DMS153 (cell line): ENCODE measurements at places on chromosomes 5 and 9.

DNA sequence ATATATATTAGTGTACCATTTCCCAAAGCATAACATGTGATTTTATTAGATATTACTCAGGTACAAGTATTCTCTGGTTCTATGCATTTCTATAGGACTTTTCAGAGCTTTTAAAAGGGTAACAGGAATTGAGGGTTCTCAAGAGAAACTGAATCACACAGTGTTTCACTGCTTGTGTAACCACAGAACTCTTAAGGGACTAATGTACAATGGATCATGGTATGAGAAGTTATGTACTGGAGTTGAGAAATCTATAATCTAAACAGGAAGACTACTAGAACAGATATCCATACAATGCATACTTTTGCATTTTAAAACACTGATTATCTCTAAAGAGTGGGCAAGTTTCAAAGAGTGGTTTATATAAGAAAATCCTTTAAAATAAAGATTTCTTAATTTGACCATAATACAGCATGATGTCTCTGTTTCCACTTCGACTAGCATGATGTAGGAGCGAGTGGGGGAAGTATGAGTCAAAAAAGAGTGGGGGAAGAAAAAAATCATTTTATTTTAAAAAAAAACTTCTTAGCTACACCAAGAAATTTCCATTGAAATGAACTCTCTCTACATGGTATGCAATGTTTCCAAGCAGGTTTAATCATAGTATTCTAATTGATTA, 183.5 kb downstream of the RFX3 start:
- no peak for DNase-seq

DNA sequence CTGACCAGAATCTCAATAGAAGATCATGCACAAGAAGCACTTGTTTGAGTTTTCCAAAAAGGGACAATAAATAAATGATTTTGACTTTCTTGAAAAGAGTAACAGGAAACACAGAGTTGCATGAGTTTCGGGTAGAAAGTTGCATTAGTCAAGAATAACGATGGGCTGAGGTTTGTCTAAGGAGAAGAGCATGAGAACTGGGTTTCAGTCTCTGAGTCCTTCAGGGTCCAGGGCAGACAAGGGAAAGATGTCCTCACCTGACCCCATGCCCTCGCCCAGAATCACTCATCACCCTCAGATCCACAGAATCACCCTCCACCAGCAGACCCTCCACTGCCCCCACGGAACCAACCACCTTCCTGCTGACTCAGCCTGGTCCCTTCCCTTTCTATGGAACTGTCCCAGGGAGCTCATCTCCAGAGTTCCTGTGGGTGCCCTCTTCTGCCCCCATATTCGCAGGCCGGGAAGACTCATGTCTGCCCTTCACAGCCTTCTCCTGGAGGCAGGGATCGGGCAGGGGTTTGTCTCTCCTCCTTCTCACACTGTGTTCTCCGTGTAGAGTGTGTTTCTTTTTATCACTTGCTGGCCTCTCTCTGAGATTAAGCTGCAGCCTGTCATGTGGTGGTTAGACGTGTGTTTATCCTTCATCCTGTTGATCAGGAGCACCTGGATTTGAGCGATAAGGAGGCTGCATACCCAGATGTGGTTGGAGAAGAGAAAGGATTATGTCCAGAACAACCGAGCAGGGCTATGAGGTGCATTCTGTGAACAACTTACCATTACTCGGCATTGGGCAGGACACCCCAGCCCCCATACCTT, 442.6 kb downstream of the MAT2B start:
- no peak for DNase-seq

DNA sequence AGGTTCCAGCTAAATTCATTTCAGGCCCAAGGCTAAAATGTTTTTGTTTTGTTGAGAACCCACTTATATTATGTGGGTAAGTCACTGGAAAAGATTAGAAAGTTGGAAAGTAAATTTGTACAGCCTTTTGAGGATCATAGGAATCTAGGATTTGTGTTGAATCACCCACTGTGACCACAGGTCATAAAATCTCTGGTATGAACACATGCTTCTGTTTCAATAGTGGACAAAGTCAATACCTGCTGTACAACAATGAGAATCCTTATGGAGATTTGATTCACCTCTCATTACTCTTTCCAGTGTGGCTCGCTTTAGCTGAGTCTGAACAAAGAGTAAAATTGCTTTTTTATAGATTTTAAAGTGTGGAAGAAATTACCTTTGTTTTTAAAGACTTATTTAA, 369.5 kb downstream of the TMEM167A start:
- DNase-seq, result no peak

GRCh38 chr5:150214289-150214688, 24.4 kb downstream of the SLC6A7 start:
- no peak for DNase-seq

DNA sequence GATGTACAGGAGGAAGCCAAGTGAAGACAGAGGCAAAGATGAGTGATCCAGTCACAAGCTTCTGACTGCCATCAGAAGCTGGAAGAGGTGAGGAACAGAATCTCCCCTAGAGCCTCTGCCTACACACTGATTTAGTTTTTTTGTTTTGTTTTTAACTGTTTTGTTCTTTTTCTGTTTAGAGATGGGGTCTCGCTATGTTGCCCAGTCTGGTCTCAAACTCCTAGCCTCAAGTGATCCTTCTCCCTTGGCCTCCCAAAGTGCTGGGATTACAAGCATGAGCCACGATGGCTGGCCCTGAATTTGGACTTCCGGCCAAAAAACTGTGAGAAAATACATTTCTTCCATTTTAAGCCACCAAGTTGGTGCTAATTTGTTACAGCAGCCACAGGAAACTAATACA, 204.7 kb upstream of the ZNF608 start:
- no peak for DNase-seq

- peak; percentile 74 for DNase-seq
Observed at GRCh38 chr9:14271093-14271673, 42.8 kb downstream of the NFIB start.

DNA sequence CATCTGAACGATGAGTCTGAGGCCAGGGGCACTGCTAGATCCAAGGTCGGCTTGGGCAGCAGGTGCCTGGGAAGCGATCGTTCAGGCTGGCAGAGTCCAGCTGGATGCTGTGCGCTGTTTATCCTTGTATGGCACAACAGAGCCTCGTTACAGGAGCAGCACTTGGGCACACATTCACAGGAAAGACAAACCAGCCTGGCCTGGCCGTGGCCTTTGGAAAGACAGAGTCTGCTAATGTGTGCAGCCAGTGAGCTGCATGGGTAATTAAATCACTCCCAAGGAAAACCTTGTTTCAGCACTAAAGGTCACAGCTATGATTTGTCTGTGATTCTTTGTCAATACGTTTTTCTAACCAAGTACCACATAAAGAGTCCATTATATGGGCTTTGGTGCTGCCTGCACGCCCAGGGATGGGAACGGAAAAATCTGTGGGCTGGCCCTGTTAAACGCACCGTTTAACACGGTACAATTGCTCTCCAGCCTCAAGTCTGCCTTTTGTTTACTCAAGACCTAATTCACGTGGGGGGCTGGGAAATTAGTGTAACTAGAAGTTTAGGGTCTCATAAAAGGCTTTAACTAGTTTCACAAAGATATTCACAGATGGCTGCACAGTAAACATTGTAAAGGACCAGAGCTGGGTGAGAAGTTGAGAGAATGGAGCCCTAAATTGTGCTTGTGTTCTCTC, 509.3 kb downstream of the KDM4C start:
- peak; percentile 71 for DNase-seq

DNA sequence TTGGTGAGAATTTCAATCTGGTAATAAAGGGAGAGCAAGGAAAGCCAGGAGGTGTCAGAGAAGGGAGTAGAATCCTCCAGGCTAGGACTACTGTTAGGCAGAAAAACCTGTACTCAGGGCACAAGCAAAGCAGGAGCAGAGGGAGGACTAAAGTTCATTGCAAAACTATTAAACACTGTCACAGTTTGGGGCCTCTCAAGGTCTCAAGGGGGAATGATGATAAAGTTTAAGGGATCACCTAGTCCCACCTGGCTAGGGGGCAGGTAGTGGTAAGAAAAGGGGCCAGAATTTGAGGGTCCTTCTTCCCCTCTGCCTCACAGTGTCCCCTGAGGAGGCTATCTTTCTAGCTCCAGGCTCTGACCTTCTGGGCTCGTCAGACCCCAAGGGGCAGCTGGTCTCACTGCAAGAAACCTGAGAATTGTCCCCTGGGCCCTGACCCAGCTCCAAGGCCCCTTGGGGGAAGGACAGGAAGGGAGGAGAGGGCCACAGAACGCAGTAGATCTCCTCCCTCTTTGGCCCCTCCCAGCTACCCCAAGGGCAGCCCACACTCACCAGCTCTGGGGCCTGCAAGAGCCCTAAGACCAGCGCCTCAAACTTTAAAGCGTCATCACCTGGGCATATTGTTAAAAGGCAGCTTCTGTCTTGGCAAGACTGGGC, 974 bp downstream of the CCDC69 start:
- no peak for DNase-seq

- DNase-seq, result no peak
Observed at GRCh38 chr5:137147346-137147745, 351.8 kb downstream of the SPOCK1 start.

DNA sequence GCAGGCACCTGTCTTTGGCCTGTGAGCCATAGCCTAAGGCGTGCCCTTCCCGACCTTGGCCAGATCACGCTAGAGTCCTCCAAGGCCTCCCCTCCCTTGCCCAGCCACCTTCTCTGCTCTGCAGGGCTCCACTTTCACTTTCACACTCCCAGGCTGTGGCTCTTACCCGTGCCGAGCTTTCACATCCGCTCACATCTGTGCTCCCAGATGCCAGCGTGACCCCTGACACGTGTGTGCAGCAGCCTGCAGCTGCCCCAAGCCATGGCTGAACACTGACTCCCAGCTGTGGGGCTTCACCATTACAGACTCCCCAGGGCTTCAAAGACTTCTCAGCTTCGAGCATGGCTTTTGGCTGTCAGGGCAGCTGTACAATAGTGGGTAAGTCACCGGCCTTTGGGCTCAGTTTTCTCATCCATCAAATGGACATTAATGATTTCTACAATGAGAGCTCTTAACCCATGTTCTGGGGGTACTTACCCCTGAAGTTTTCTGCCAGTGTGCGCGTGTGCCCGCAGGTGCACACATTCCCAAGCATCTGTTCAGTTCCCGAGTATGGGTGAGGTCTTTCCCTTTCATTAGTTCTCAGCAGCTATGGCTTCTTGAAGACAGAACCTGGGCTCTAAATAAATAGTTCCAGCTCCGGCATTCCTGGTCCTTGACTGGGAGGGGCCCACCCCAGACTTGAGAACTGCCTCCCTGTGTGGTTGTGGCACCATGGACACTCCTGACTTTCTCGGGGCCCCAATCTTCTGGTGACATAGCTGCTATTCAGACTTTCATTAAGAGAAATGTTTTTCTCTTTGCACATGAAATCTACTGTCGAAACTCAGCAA, 118.6 kb downstream of the RGS3 start:
- no peak for DNase-seq

DNA sequence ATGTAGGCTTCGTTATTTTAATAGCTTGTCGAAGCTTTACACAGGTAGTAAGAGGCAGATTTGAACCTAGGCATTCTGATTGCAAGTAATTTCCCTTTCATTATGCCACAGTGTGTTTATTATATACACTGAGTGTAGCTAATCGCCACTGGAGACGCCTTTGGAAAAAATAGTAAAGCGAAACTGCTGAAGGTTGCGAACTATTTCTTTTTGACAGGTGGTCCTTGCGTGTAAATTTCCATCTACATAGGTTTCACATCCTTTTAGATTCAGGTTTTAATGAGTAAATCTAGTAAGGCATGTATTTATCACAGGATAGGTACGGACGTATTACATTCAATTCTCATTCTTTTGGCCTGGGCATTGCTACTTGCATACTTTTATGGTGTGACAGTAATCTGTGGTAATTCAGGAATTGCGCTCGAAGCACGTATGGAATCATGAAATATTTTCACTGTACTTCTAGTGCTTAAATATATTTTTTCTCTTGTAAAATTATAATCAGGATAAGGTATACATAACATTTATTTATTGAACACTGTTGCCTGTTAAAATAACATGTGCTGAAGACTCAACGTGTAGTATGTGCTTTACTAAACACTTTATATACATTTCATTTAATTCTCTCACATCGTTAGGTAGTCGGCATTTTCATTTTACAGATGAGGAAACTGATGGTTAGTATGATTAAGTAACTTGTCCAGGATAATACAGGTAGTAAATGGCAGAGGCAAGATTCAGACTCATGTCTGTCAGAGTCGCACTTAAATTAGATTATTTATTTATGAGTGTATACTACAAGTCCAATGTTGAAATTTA, 1.8 kb downstream of the MARCHF6 start:
- DNase-seq, result no peak

- no peak for DNase-seq
Observed at GRCh38 chr5:13189532-13189931, 755.0 kb downstream of the DNAH5 start.

DNA sequence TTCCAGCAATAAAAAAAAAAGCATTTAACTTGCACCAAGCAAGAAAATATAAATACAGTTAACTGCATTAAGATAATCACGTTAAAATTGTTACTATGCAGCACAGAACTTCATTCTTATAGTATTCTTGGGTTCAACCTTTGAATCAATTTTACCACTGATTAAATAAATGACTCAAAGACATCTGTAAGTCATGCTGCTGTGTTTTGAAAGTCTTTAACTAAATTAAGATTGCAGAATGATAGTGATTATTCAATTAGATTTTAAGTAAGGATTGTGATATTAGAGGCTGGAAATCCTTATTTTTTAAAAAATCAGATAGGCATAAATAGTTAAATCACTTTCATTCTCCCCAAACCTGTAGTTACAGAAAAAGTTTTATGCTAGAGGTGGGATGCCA, 116.4 kb downstream of the SCAMP1 start:
- DNase-seq, result no peak

GRCh38 chr5:127358284-127358683, 67.7 kb downstream of the MEGF10 start:
- no peak for DNase-seq

- no peak for DNase-seq
Observed at GRCh38 chr9:70011366-70011765, 32.3 kb upstream of the MAMDC2 start.

- no peak for DNase-seq
Observed at GRCh38 chr5:90645024-90645610, 86.5 kb downstream of the ADGRV1 start.

DNA sequence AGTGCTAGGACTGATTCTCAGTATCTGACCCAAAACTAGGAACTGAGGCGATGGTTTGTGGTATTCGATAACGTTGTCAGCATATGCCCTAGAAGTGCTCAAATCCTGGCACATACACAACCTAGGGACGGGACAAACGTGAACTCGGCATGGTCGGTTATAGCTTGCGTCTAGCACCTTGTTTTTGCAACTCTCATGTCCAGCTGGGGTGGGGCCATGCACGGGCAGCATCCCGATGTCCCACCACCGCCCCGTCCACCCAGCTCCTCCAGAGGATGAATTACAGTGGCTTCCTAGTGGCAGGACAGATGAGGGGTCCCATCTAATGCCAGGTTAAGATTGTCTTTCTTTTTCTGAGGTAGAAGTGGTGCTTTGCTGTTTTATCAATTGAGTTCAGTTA, 31.6 kb downstream of the PROP1 start:
- no peak for DNase-seq

- no peak for DNase-seq
Observed at GRCh38 chr5:154647114-154647760, 107.9 kb upstream of the LARP1 start.

GRCh38 chr9:93228030-93228429, 44.1 kb downstream of the WNK2 start:
- DNase-seq, result no peak
